GM13977 (cell line): ENCODE measurements at places on chromosomes 6 and 20.

- no peak for DNase-seq
Measured at GRCh38 chr20:19338380-19338779, 125.9 kb downstream of the SLC24A3 start.

DNA sequence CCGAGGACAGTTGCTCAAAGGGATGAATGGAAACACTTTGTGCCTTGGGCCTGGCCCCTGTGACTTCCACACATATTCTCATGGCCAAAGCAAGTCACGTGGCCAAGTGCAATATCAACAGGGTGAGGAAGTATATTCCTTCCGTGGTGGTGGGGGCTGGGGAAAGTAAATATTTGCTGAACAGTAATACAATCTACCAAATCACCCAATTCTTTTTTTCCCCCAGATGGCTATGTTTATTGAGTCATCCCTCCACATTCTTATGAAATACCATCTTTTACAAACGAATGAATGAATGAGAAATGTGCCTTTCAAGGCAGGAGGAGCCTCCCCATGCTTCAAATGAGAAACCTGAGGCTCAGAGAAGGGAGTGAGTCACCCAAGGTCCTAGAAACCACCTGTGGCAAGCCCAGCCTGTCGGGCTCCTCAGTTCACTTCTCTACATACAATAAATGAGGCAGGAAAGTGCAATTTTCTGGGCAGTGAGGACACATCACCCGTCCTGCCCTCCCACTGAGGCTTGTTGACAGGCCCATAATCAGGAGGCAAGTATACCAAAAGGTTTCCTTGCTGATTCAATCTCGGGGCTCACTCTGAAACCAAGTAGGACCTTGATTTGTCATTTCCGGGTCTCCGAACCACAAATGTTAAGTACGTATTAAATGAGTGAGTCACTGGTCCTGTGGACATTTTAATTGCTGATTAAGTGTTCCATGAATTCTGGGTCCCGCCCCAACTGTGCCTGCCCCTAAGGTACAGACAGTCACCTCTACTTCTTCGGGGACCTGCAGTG lies 25.3 kb upstream of the TOP1 start:
- DNase-seq = no peak

GRCh38 chr6:10323018-10323417 lies 91.9 kb downstream of the TFAP2A start:
- no peak for DNase-seq

GRCh38 chr6:151434369-151434768 lies 17.6 kb downstream of the RMND1 start:
- no peak for DNase-seq

DNA sequence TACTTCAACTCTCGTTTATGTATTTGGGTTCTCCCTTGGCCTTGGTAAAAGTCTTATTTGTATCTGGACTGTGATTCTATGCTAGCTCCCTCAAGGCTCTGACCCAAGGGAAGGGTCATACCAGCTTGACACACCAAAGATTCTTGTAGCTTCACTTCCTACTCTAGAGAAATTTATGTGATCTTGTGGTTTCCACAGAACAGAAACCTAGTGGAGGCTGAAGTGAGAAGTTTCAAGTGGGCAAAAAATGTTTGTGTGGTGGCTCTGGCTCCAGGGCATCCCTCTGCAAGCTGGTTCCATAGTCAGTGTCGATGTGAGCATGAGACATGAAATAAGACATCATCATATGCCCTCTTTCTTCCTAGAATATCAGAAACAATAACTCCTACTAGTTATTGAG lies 48.1 kb upstream of the TNFRSF21 start:
- DNase-seq = no peak

- peak; percentile 76 for DNase-seq
Measured at GRCh38 chr20:2469991-2470422, 582 bp downstream of the SNRPB start.

DNA sequence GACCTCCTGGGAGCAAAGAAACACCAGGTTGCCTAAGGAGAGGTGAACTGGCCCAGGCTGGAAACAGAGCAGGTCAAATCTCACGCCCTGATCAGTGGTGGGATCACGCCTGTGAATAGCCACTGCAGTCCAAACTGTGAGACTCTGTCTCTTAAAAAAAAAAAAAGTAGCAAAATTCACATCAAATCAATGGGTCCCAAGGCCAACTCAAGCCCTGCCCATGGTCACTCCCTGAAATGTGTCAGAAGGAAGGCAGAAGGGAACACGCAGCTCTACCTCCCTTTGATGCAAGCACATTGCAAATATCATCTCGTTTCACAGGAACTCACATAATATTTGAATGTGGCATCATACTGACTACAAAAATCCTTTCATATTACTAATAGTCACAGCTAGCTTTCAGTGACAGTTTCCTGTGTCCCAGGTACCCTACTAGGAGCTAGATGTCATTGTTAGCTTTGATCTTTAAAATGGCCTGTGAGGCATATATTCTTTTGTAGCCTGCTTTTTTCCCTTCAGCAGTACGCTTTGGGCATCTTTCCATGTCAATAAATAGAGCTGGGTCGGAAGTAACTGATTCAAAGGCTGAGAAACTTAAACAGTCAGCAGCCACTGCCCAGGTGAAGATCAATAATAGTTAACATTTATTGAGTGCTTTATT lies 14.4 kb upstream of the TTPAL start:
- no peak for DNase-seq

GRCh38 chr6:28807682-28808280 lies 116.0 kb downstream of the TRIM27 start:
- DNase-seq = no peak

DNA sequence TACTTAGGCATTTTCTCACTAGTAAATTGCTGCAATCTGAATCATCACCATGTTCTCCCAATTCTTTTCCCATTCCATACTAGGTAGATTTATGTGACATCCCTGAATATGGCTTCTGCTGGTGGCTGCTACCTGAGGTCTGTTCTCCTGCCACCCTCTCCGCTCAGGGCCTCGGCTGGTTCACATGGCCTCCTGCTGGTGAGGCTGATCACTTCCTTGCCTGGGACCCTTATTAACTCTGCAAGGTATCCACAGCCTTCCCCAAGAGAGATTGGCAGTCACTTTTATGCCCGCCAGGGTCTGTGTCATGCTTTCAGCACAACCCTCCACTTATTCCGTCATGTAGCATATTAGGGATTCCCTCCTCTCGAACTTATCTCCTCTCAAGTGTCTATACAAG lies 424.5 kb upstream of the FLRT3 start:
- no peak for DNase-seq

GRCh38 chr6:154267508-154268106 lies 89.0 kb downstream of the IPCEF1 start:
- DNase-seq = no peak

DNA sequence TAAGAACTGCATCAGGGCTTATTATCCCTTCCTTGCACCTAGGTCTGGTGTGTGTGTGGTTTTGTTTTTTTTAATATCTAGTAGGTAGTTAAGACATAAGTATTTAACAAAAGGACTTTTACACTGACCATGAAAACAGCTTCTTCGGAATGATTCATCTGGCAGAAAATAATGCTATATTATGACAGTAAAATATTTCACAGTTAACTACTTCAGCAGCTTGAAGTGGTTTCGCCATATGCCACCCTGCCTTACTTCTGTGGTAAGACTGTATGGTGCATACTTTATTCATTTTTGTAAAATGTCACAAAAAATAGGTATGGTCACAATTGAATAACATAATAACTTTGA lies 858 bp upstream of the PTPRK start:
- no peak for DNase-seq

- no peak for DNase-seq
Measured at GRCh38 chr6:15536198-15536955, 126.5 kb downstream of the DTNBP1 start.

DNA sequence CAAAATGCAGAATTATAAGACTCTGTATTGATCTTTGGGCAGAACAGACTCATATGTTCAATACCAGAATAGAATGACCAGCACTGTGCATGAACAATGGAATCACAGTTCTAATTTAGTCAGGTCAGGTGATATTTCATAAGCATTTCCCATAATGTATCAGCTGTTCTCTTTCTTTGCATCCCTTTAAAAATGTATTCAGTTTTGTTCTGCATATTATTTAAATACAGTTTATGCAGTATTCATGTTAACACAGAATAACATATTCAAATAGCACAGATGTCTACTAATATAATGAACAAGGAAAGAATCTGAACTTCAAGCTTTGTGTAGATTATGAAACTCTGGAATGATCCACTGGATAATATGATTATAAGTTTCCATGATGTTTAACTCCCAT lies 128.5 kb downstream of the LAMP5 start:
- DNase-seq = no peak
